ENCODE measurements at places on chromosomes 11 and 22.

DNA sequence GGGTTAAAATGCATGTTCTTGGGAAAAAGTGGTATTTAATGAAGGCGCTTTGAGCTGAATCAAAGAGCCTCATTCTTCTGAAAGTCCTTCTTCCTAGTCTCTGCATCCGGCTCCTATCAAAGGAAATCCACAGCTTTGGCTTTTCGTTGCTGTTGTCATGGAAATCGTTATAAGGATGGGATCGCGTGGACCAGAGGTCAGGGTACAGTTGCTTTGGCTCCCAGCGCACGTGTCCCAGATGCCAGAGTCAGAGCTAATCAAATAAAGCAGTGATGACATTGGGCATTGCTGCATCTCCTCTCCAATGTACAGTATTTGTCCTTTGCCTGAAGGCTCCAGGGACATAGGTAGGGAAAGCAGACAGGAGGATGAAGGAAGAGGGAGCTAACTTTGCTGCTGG, 181.9 kb downstream of the MYO18B start:
- DNase-seq = no peak

GRCh38 chr22:25878933-25879332, 136.9 kb downstream of the MYO18B start:
- DNase-seq = no peak

DNA sequence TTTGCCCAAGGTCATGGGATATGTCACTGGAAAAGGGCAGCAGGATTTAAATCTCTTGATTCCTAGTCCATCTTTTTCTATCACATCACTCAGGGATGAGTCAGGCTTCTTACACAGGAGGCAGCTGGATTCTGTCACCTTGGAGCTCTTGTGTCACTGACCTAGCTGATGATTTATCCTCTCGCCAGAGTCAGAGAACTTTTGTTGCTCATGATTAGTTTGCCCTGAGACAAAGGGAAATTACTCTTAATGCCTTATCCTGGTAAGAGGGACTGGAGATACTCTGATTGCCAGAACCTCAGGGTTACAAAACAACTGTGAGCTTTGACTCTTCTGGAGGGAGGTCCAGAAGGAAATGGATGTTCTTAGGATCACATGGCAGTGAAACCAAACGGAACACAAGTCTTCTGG, 10.1 kb downstream of the COA4 start:
- no peak for DNase-seq

- DNase-seq = no peak
These were observed 91.5 kb upstream of the FGF3 start for GRCh38 chr11:69910519-69911309.

- no peak for DNase-seq
These were observed 92.9 kb upstream of the USP47 start for GRCh38 chr11:11748706-11749365.

DNA sequence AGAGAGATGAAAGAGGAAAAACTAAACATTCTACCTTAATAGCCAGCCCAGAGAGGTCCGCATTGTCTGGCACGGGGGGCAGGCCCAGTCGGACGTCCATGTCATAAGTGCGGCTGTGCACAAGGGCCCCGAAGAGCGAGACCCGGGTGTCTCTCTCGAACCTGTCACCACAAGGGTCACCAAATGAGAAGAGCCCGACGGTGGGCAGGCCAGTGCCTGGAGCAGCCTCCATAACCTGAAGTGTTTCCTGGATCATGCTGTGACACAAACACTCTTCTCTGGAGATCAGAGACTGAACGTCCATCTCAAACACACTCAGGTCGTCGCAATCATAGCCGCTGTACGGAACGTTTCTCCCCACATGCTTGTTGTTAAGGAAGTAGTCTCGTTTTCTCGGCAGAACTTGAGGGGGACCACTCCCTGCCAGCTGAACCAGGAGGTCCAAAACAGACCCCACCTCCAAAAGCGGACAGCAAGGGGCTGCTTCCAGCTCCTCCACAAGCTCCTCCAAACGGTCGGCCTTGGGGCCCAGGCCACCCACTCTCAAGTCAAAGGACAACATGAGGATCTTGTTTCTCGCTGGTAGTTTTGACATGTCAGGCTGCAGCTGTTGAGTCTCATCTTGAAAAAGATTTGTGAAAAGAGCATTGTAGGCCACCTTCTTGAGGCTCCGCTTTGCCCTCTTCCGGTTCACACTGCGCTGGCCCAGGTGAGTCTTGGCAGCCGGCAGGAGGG, 971 bp downstream of the TUBGCP6 start:
- DNase-seq = no peak

DNA sequence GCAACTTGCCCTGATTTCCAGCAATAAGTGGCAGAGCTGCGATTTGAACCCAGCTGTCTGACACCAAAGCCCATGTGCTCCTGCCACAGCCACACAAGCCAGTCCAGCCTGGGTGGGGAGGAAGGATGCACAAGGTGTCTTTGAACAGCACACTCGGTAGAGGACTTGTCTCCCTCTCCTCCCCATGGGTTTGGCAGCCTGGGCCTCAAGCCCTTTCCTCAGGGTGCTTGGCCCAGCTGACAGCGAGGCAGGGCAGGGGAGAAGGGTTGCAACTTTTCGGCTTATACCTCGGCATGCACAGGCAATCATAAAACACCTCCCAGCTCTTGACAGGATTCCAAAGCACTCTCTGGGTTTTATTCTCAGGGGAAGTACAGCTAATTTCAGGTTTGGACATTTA, 19.3 kb downstream of the ASPHD2 start:
- no peak for DNase-seq

DNA sequence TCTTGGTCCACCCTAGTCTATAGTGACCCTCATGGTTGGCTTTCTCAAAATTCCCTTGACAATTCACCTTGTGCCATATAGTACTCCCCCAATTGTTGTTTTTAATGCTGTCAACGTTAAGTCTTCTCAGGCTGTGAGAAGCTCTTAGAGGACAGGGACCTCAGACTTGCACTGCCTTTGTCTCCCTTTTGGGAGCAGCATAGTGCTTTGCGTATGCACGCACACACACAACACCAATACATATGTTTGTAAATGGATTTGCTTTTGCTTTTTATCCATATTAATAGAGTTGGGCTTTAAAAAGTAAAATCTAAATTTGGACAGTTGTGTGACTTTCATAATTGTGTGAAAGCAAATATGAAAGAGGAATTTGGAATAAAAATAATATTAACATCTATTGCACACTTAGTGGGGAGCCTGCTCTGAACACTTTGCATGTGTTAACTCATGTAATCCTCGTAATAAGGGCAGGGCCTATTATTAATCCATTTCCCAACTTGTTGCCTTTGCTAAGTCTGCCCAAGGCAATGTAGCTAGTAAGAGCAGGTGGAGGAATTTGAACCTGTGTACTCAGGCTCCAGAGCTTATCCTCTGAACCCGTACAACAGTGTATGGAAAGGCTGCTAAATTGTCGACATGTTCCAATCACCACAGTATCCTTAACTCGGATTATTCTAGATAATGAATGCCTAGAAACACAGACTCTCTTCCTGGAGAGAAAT, 257.7 kb upstream of the NARS2 start:
- no peak for DNase-seq

DNA sequence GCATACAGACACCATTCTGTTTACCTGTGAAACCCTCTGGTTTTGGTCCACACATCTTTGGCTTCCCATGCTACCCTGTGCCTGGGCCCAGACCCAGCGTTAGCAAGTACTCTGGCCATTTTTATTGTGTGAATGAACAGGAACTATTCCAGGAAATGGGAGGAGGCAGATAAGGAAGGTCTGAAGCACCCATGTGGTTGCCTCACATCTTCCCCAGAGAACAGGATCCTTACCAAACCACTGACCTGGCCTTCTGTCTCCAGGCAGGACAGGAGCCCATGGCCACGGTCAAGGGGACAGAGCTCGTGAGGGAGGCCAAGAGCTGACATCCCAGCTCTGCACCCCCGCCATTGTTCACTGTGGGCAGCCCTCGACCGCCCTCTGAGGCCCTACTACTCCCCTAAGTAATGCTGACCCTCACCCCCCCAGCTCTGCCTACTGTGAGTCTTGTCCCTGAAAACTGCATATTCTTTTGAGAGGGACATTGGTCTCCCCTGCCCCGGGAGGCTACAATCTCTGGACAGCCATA, 97.7 kb upstream of the TP53I11 start:
- DNase-seq = no peak

GRCh38 chr11:47587723-47588326, 1.3 kb downstream of the FAM180B start:
- no peak for DNase-seq

- no peak for DNase-seq
These were observed 1056.0 kb downstream of the TBC1D22A start for GRCh38 chr22:47818496-47818895.

GRCh38 chr11:131723088-131723487, 352.7 kb downstream of the NTM start:
- DNase-seq = no peak

DNA sequence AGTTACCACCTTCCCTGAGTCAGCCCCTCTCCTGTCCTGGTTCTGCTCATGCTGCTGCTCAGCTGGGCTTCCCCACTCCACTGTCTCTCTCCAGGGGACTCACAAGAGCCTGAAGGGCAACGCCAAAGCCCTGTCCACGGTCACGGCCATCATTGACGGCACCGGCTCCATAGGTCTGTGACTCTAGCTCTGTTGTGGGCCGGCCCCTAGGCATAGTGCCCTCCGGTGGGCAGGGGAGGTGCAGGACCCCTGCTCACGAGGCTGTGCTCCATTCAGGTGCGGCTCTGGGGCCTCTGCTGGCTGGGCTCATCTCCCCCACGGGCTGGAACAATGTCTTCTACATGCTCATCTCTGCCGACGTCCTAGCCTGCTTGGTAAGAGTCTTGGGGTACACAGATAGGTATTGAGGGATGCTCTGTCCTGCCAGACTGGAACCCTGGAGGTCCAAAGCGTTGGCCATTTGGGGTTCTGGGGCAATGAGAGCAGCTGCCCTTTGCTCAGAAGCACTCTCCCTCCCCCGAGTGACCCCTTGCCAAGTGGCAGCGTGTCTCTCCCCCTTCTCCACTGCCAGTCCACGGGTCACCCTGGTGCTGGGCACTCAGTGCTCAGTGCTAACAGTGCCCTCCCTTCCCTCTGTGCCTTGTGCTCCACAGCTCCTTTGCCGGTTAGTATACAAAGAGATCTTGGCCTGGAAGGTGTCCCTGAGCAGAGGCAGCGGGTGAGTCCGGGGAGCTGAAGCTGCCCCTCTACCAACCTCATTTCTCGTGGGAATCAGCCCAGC, 22.4 kb downstream of the SLC37A2 start:
- no peak for DNase-seq

GRCh38 chr11:57785072-57785471, 23.5 kb downstream of the CTNND1 start:
- DNase-seq = no peak

GRCh38 chr22:47296405-47297260, 534.2 kb downstream of the TBC1D22A start:
- DNase-seq = no peak

GRCh38 chr22:28882545-28882877, 861 bp upstream of the ZNRF3 start:
- DNase-seq = no peak

DNA sequence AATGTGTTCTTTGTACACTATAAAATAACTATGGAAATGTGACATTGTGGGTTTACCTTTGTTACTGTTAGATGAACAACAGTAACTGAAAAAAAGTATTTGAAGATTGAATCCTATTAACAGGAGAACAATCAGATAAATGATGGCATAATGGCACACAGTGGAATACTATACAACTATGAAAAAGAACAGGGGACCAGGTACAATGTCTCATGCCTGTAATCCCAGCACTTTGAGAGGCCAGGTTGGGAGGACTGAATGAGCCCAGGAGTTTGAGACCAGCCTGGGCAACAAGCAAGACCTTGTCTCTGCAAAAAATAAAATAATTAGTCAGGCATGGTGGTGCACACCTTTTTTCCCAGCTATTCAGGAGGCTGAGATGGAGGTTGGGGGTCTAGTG, 14.4 kb upstream of the OSBP start:
- DNase-seq = no peak

DNA sequence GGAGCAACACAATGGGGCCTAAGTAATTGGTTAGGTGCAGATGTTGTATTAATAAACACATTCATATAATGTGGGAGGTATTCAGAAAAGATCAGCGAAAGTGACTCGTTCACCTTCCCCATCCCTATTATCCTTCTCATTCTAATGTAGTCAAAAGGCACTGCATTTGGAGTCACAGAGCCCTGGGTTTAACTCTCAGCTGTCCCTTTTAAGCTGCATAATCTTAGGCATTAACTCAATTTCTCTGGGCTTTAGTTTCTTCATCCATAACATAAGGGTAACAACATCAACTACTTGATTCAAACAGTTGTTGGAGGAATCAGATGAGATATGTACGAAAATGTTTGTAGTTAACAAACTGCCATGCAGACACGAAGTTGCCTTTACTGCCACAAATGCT, 187.6 kb upstream of the PITPNB start:
- no peak for DNase-seq

DNA sequence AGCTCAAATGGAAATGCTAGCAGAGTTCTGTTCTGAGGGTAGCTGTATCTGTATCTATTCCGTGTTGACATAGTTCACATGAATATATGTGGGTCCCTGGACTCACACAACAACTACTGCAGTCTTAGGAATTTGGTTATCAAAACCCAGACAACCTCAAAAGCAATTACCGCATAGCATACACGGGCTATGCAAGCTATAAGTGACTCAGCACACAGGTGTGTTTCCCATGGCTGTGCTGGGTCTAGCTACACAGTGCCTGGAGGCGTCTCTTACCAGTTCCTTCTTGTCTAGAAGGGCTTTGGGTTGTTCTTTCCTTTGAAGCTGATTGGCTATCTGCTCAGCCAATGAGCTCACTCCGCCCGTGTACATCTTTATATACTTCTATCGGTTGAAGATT, 98.2 kb upstream of the BID start:
- DNase-seq = no peak

- DNase-seq = no peak
These were observed 456.9 kb downstream of the DYNC2H1 start for GRCh38 chr11:103566116-103566515.

GRCh38 chr11:101428918-101429317, 154.9 kb downstream of the TRPC6 start:
- no peak for DNase-seq

GRCh38 chr11:63243533-63243932, at the start of gene SLC22A25:
SLC22A25 (minus strand) TSS chr11:63243599; CDS start chr11:63229652, 13,947 bp downstream.
- no peak for DNase-seq

- DNase-seq = no peak
These were observed 331.3 kb downstream of the MN1 start for GRCh38 chr22:27470169-27470772.

DNA sequence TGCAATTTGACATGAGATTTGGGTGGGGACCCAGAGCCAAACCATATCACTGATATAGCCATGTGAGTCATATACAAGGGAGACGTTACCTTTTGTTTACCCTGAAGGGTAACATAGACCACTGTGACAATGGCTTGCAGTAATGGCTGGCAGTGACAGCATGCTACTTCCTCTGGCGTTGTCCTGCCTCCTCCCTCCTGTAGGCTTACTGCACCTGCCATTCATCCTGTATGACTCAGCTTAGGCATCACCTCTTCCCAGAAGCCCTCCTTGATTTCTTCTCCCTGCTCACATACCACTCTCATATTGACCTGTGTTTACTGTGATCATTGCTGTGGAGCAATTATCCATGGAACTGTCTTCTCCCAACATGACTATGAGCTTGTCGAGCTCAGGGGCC, 12.0 kb upstream of the PVALB start:
- DNase-seq = no peak
